RPMI7951 (cell line): ENCODE measurements at places on chromosomes 6 and 20. TPM values are rescaled to one million over a fixed set of nuclear protein-coding genes. Genes with fewer than 3 reads are reported as not detected.

MYH7B gene
- total RNA-seq = not detected in 2 replicates

SLC17A3 gene
- total RNA-seq = not detected in 2 replicates

NINL gene
- total RNA-seq = 6.2 and 6.4 TPM in 2 replicates

PTCRA gene
- total RNA-seq = not detected in 2 replicates

CCN6 gene
- 0.24 TPM in 1 of 2 replicates, not detected in the other for total RNA-seq

TINAG gene
- not detected in 2 replicates for total RNA-seq

ZBTB9 gene
- total RNA-seq = 7.4 and 7.5 TPM in 2 replicates

CHRNA4 gene
- not detected in 2 replicates for total RNA-seq

ALDH8A1 gene
- total RNA-seq = 0.12 TPM in 1 of 2 replicates, not detected in the other

SNAP25 gene
- total RNA-seq = 31.3 and 42.7 TPM in 2 replicates

TRAPPC3L gene
- total RNA-seq = not detected in 2 replicates

TBXT gene
- not detected in 2 replicates for total RNA-seq

EFCAB8 gene
- total RNA-seq = 0.10 and 1.1 TPM in 2 replicates

SCGN gene
- total RNA-seq = not detected in 2 replicates

FBXL4 gene
- total RNA-seq = 17.4 and 19.6 TPM in 2 replicates

SSTR4 gene
- total RNA-seq = not detected in 2 replicates

R3HDML gene
- total RNA-seq = not detected in 2 replicates

- DNase-seq = no peak
Observed at GRCh38 chr20:34720266-34720665, 16.1 kb downstream of the TP53INP2 start.

- DNase-seq = peak; percentile 13
Observed at GRCh38 chr20:38927902-38928578, 1.8 kb downstream of the FAM83D start.

DNA sequence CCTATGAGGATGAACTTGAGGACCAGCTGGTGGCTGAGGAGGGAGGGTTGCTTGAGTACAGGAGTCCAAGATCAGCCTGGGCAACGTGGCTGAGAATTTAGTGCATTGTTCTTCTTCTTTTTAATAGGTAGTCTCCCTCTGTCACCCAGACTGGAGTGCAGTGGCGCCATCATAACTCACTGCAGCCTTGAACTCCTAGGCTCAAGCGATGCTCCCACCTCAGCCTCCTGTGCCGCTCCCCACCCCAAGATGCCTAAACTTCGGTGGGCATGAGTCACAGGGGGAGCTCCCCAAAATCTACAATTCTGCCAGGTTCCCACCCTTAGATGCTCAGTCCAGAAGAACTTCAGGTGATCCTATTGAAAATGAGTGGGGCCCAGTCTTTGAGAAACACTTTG lies 21.4 kb downstream of the FAM50B start:
- DNase-seq = no peak

DNA sequence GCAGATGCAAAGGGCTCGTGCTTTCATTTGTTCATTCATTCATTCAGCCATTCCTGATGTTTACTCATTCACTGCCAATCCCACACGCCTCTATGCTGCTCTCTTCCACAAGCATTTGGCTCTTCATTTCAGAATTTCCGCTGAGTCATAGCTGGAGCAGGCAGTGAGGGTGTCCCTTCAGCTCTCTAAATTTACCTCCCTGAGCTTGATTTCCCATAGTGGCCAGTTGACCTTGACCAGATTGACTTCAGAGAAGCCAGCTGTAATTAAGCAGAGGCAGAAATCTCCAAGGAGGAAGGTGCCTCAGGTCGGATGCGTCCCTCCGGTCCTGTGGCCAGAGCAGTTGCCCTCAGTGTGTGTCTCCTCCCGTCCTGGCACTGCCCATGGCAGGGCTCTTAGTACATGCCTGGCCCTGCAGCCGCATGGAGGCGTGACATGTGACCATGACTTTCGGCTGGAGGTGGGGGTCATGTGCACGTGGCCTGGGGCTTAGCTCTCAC lies 267.2 kb upstream of the ECI2 start:
- DNase-seq = peak; percentile 91

DNA sequence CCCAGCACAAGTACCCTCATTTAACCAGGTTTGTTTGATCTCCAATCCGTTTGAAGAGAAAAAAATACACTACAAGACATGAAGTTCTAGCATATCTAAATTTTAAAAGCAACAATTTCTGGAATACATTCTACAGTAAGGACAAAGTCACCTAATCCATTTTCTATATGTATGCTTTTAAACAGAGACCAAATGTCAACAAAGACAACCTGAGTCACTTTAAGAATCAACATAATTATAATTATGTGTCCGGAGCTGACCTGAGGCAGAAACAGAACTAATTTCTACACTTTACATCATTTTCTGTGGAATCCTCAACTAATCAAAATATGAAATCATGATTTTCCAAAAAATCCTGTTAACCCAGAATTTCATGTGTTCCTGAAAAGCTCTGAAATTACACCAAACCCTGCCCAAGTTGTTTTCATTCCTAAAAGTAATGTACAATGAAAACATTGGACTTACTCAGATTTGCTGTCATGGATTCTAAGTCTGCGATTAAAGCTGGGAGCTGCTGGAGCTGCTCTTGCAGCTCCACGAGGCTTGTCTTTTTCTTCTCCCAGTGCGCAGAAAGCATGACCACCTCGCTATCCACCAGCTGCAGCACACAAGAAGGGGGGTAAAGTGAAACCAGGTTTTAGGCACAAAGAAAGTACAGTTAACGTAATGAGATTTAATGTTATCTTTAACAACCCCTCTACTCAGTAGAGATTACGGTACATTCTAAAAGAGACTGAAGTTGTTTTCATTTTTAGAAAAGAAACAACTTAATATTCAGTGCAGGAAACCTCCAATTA lies 35.8 kb downstream of the DTNBP1 start:
- DNase-seq = no peak

DNA sequence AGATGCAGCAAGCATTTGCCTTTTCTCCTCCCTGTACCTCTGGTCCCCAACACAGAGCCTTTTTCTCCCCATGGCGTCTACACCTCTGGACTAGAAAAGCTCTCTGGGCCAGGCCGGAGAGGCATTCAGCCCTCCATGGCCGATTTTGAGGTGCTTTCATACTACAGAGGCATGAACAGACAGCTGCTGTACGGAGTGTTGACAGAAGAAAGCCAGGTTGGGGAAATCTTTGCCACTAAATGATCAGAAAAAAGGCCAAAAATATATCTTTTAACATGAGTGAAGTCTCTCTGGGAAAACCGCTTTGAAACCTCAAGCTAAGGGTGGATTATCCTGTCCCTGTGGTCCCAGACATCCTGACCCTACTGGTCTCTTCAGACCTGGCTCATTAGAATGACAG lies 94.0 kb downstream of the TMEM170B start:
- no peak for DNase-seq

GRCh38 chr6:165704045-165704748 lies 41.2 kb upstream of the PDE10A start:
- no peak for DNase-seq

- peak; percentile 76 for DNase-seq
Observed at GRCh38 chr6:14068133-14068532, 49.4 kb upstream of the CD83 start.

DNA sequence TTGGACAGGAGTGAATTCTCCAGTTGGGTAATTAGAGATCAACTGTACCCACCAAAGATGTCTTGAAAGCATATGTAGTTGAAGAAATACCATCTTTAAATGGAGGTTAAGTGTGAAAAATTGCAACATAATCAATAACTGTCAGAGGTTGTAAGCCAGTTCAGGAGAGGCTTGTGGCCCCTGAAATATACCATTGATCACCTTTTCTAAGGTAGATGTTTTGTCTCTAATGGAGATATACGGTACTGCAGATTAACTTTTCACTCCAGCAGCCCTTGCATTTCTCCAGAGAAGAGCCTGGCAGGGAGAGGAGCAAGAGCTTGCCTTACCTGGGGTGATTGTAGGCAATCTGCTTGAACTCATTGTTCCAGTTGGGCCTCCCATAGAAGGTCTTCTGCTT lies 48.8 kb downstream of the NOX3 start:
- DNase-seq = no peak

- DNase-seq = no peak
Observed at GRCh38 chr6:157554747-157555146, 173.8 kb downstream of the ZDHHC14 start.

DNA sequence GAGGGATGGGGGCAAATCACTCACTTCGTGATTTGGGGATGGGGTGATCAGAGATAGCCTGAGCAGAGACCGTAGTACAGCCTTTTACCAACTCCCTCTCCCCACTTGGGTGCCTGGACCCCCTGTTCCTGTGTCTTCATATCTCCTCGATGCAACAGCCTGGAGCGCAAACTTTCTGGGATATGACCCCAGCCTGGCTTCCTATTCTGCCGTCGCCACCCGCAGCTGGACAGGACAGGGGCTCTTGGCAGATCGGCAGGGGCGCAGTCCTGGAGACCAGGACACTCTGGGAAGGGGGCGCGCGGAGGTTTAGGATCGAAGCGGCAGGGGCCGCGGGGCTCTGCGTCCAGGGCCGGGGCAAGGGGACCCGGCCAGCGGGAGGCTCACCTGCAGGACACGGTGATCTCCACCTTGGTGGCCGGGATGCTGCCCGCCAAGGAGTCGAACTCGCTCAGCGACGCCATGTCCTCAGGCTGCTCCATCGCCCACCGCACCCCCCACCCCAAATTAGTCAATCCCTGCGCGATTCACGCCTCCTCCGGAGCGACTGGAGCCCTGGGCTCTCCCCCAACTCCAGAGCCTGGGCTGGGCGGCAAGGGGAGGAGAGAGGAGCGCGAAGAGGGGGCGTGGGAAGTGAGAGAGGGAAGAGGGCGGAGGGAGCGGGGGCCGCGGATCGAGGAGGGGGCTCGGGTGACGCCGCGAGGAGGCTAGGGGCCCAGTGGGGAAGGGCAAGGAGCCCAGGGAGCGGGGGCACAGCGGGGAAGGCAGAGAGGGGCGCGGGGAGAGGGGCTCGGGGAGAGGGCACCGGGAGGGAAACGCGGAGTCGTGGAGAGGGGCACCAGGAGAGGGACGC lies at the start of gene CPNE5:
Gene CPNE5 (minus strand): TSS at position 549 of the 853 bp plus-strand sequence. CDS start 67 bp downstream, at position 482.
- no peak for DNase-seq

GRCh38 chr6:44661221-44662008 lies 273.9 kb downstream of the CDC5L start:
- DNase-seq = peak; percentile 95

DNA sequence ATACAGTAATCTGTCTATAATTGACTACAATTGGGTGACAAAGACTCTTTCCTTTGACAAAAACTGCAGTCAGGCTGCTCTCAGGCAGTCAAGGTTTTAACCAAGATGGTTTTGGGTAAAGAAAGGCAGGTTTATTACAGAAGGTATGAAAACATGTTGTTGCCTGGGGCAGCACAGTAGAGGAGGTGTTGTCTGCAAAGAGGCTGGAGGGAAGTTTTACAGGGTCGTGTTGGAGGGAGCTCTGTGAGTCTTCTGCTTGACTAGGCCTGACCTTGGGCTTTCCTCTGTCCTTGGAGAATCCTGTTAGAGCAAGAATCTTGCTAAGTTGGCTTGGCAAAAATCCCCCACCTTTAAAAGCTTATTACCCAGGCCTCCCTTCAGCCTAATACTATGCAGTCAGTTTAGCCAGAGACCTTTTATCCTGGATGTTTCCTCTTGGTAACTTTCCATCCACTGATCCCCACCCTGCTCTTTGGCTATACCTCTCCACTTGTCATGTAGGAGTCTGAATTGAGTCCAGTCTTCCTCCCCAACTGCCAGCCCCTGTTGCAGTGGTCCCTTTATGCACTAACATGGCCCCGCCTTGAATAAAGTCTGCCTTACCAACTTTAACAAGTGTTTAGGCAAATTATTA lies 143.0 kb upstream of the SLC22A16 start:
- no peak for DNase-seq

GRCh38 chr6:30774701-30775100 lies 30.4 kb upstream of the IER3 start:
- no peak for DNase-seq

- no peak for DNase-seq
Observed at GRCh38 chr6:110613356-110613755, 136.9 kb upstream of the SLC22A16 start.

- no peak for DNase-seq
Observed at GRCh38 chr6:14912706-14913105, 333.2 kb upstream of the JARID2 start.

- no peak for DNase-seq
Observed at GRCh38 chr6:112524071-112524470, 176.9 kb downstream of the RFPL4B start.

DNA sequence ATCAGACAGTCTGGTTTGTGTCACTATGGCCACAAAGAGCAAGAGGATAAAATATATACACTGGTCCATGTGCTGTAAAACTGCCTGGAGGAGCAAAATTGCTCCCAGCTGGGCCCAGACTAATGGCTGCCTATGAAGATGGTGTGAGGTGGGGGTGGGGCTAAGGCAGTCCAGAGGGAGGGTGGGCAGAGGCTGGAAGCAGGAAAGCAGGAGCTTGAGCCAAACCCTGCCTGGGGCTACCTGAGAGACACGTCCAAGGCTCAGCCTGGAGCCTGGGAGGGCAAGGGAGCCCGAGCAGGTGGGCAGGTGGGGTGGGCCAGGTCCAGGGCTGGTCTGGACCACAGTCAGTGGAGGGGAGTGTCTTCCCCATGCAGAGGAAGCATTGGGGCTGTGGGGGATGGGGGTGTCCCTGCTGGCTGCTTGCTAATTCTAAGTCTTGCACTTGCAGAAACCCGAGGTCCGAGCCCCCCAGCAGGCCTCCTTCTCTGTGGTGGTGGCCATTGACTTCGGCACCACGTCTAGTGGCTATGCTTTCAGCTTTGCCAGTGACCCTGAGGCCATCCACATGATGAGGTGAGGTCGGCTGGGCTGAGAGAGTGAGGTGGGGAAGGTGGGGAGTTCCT lies 9.5 kb downstream of the HSPA12B start:
- no peak for DNase-seq

DNA sequence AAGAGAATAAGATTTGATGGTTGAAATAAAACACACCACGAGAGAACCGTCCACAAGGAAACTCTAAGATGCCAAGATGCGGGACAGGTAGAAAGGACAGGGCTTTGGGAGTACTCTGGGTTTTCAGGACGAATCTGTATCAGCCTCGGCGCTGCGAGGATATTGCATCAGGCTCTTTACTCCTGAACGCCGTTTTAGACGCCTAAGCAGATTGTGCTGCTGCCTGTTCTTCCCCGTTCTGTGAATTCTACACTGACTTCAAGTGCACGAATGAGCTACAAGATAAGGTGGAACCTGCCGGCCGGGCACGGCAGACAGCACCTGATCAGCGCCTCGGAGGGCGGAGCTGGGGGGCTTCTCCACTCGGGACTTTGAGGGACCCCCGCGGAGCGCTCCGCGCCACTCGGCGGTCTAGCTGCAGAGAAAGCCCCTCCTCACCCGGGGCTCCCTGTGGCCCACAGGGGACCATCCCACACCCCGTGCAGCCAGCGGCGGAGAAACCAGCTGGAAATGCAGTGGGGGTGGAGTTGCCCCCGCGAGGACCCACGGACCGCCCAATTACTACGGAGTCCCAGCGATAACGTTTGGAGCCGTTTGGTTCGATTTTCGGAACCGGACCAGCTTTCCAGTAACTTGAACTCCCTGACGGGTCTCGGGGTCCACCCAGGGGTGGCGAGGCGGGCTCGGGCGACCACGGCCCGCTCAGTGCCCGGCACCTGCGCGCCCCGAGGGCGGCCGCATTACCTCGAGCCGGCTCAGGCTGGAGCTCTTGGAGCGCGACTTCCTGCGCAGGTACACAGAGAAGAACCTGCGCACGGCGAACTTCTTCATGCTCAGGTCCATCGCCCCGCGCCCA lies 646 bp downstream of the RPS6KA2 start:
- DNase-seq = no peak

GRCh38 chr6:43893073-43893472 lies 123.1 kb downstream of the VEGFA start:
- no peak for DNase-seq

- DNase-seq = no peak
Observed at GRCh38 chr6:35489066-35489465, 7.8 kb downstream of the TEAD3 start.

- no peak for DNase-seq
Observed at GRCh38 chr20:34328928-34329677, 25.9 kb upstream of the AHCY start.
